ENCODE measurements at places on chromosomes 6 and 20.

DNA sequence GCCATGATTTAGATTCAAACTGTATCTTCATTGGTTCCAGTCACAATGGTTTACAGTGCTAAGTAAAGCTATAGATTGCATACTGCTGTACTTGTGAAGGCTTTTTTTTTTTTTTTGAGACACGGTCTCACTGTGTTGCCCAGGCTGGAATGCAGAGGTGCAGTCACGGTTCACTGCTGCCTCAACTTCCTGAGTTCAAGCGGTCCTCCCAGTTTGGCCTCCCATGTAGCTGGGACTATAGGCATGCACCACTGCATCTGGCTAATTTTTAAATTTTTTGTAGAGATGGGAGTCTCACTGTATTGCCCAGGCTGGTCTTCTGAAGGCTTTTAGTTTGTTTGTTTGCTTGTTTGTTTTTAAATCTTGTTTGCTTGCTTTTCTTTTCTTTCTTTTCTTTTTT is 24.9 kb downstream of the ITCH start:
- no peak for DNase-seq

GRCh38 chr20:45268531-45268930 is 14.2 kb upstream of the SLPI start:
- DNase-seq = no peak

GRCh38 chr20:47464380-47465101 is 37.1 kb upstream of the NCOA3 start:
- DNase-seq = no peak

DNA sequence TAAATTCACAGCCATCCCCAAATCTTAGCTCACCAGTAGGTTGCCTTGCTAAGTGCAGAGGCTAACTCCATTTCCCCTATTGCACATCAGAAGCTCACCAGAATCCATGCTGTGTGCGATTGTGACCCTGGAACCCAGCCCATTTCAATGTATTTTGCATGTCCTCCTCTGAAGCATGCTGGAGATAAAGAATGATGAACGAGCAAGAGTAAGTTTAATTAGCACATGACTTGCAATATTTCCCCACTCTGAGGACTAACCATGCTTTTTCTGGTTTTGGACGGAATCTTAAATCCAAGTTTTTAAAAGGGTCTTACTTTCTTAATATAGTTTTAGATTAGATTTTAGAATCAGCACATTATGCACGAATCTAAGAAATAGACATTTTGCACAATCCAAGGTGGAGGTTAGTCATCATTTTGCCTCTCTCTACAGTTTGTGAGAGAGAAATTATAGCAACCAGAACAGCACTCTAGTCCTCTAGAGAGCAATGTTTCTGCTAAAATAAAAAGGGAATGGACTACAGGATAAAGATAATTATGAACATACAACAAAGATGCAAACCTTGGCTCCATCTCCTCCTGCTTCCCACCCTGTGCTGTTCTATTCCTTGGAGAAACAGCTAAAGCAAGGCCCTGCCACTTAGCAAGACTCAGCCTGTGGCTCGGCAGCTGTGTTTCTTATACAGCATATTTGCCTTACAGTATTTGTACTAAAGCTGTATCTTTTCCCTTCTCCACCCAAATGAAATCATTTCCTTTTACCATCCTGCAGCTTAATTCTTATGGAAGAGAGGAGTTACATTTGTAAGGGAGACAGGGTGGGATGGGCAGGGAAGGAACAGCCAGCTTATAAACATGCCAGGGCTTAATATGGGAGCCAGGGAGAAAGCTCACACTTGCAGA is 24.9 kb upstream of the LAMA4 start:
- no peak for DNase-seq

DNA sequence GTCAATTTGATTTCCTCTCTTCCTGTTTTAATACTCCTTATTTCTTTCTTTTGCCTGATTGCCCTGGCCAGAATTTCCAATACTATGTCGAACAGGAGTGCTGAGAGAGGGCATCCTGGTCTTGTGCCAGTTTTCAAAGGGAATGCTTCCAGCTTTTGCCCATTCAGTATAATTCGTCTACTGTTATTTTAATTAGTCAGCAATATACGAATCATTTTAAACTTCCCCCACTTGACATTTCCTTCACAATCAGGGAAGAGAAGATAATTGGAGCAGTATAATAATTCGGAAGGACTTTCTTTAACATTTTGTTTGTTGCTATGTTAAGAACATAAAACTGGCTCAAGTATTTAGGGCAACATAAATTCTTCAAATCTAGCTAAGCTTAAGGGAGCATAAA is 860.3 kb upstream of the SLC35B3 start:
- DNase-seq = no peak

DNA sequence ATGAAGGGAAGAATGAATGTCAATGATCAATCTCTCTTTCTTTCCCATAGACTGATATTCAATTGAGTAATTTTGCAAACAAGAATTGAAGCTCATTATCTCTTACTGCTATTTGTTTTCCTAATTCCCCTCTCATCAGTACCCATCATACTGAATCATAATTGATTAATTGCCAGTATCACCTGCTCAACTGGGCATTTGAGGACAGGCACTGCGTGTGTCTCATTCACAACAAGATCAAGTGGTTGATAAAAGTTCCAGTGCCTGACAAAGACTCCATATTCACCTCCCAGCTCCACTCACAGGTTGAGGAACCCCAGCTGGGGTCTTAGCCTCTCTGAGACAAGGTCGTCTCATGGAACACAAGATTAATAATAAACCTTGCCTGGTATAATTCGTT is 67.7 kb downstream of the BCAS1 start:
- DNase-seq = no peak
